A549 treated with ZK216348 at 1 μM for 4 hours (cell line): ENCODE measurements at places on chromosomes 16 and 17. TPM values are rescaled to one million over a fixed set of nuclear protein-coding genes. Genes with fewer than 3 reads are reported as not detected.

PMP22 gene
- total RNA-seq = 203 to 258 TPM (median 226 TPM) in 5 replicates

BLMH gene
- 42.3 to 48.7 TPM (median 44.2 TPM) in 5 replicates for total RNA-seq

AP1G1 gene
- total RNA-seq = 47.9 to 60.1 TPM (median 49.0 TPM) in 5 replicates

RPS6KB1 gene
- total RNA-seq = 41.9 to 52.3 TPM (median 49.5 TPM) in 5 replicates

WNK4 gene
- total RNA-seq = 0.47 to 2.3 TPM (median 1.7 TPM) in 5 replicates

ZFHX3 gene
- 5.1 to 9.9 TPM (median 7.3 TPM) in 5 replicates for total RNA-seq

TP53TG3 gene
- total RNA-seq = 0.39 to 0.70 TPM (median 0.55 TPM) in 3 of 5 replicates, not detected in the others

C1QTNF1 gene
- 33.2 to 51.5 TPM (median 41.0 TPM) in 5 replicates for total RNA-seq

CANT1 gene
- total RNA-seq = 53.9 to 90.2 TPM (median 85.8 TPM) in 5 replicates

G6PC1 gene
- not detected in 5 replicates for total RNA-seq

SAMD14 gene
- 0.37 to 0.61 TPM (median 0.51 TPM) in 5 replicates for total RNA-seq

P2RX1 gene
- total RNA-seq = 0.05 TPM in 1 of 5 replicates, not detected in the others

ZG16B gene
- 0.54 to 1.1 TPM (median 1.0 TPM) in 5 replicates for total RNA-seq

EVPLL gene
- not detected in 5 replicates for total RNA-seq

SPNS3 gene
- not detected in 5 replicates for total RNA-seq

NUPR1 gene
- total RNA-seq = 11.9 to 21.8 TPM (median 15.3 TPM) in 5 replicates

MFSD6L gene
- not detected in 5 replicates for total RNA-seq

PLA2G10 gene
- total RNA-seq = 0.38 to 0.41 TPM (median 0.39 TPM) in 3 of 5 replicates, not detected in the others

HEATR9 gene
- total RNA-seq = not detected in 5 replicates

TEKT1 gene
- 0.12 to 0.21 TPM in 2 of 5 replicates, not detected in the others for total RNA-seq

C16orf89 gene
- not detected in 5 replicates for total RNA-seq

ZPBP2 gene
- total RNA-seq = not detected in 5 replicates

PRDM7 gene
- not detected in 5 replicates for total RNA-seq

TEX14 gene
- total RNA-seq = 0.06 to 0.21 TPM (median 0.13 TPM) in 4 of 5 replicates, not detected in the other

ASPHD1 gene
- total RNA-seq = 12.4 to 27.0 TPM (median 23.7 TPM) in 5 replicates

TNFSF13 gene
- total RNA-seq = 0.09 to 1.5 TPM (median 0.57 TPM) in 5 replicates

C17orf50 gene
- total RNA-seq = 0.38 to 0.56 TPM in 2 of 5 replicates, not detected in the others
